Fibroblast of mammary gland (primary cell): ENCODE measurements at places on chromosomes 12 and 14.

DNA sequence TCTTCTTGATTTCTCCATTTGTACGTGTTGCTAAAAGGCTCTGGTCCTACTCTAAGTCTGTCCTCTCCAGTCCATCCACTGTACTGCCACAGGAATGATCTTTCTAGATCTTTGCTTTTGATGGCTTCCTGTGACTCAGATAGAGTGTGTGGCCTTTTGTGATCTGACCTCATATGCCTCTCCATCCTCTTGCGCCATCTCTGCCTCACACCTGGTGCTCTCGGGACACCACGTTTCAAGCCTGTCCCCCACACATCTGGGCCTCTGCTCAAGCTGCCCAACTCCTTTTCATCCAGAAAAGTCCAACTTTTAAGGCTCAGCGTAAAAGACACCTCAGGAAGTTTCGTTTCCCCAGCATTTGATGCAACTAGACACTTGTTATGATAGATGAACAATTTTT, 39.0 kb downstream of the DCAF4 start:
- peak; percentile 71 for DNase-seq

DNA sequence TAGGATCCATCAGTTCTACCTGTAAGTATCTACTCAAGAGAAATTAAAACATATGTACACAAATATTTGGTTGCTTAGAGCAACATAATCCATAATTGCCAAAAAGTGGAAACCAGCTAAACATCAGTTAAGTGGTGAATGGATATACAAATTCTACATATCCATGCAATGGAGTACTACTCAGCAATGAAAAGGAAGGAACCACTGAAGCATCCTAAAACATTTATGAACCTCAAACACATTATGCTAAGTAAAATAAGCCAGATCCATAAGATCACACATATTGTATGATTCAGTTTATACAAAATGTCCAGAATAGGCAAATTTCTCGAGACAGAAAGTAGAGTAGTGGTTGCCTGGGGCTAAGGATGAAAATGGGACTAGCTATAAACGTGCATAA, 8.4 kb upstream of the ARHGAP5 start:
- DNase-seq: no peak

- DNase-seq: no peak
Measured at GRCh38 chr14:57866199-57866705, 360 bp upstream of the SLC35F4 start.

- no peak for DNase-seq
Measured at GRCh38 chr12:21416511-21417121, 20.8 kb upstream of the PYROXD1 start.

- DNase-seq: peak; percentile 98
Measured at GRCh38 chr14:89000007-89000942, 175.8 kb downstream of the TTC8 start.

DNA sequence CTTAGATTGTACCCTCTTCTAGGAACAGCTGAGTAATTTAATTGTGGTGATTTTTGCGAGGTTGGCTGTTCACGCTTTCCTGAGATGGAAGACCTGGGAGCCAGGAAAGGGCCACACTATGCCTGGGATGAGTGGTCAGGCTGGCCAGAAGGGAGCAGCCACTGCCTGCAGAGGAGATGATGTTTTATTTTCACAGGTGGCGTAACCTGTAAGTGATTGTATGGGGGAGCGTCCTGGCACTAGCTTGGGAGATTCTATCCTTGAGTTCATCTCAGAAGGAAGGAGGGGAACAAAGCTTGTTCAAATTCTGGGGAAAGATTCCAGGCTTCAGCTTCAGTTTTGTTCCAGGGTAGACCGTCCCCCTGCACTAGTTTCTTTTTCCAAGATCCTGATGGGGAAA, 1.2 kb downstream of the RPH3A start:
- no peak for DNase-seq

GRCh38 chr12:41344776-41345470, 156.8 kb downstream of the PDZRN4 start:
- no peak for DNase-seq

DNA sequence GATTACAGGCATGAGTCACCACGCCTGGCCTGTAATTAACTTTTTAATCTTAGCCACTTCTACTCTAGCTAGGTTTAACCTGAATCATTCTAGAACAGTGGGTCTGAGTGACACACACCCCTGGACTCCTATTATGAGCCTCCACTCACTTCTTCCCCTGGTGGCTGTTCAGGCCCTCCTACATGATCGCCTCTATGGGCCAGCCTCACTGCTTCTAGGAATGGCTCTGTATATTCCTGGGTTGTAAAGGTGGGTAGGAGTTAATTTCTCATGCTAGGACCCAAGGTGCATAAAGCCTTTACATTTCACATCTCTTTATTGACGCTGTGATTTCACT, 8.0 kb upstream of the RNU6-8 start:
- DNase-seq: no peak

DNA sequence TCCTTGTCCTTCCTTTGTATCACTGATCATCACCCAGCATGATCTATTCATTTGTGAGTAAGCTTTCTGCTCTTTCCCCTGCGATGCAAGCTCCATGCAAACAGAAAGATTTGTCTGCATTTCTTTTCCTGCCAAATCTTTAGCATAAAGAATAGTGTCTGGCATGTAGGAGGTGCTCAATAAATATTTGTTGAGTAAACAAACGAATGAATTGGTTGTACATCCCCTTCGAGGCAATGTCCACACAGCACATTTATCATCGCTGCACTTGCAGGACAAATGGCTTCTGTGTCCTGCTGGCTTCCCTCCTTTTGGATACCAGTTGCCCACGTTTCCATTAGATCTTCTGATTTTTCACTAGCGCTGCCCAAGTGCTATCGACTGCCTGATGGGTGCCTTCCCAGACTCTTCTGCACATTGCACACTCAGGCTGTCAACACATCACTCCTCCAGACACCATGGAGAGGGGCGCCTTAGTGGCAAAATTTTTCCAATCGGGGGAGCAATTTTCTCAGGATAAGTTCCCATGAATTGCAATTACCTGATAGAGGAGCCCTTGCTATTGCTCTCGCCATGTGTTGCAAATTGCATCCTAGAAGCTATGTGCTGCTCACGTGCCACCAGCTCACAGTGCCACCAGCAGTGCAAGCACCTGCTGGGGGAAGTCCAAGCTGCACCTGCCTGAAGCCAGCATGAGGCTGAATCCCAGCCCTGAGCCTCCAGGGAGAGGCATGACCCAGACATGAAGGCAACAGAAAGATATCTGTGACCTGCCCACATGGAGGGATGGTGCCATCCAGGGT, 206.6 kb downstream of the KIF26A start:
- DNase-seq: no peak

DNA sequence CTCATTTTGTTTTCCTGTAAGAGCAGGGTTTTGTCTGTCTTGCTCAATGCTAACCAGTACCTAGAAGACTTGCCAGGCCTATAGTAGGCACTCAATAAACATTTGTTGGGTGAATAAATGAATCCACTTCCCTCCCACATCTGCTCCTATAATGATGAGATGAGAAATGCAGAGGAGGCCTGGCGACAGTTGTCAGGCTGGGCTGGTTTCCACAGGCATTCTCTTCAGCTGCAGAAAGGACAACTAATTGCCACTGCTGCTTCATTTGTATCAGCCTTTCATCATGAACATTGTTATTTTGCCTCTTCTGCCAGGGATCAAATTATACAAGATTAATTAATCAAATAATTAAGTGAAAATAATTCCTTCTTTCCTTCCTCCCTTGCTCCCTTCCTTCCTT, 82.0 kb upstream of the PTHLH start:
- no peak for DNase-seq

GRCh38 chr14:54427871-54428270, 13.3 kb downstream of the CNIH1 start:
- no peak for DNase-seq

DNA sequence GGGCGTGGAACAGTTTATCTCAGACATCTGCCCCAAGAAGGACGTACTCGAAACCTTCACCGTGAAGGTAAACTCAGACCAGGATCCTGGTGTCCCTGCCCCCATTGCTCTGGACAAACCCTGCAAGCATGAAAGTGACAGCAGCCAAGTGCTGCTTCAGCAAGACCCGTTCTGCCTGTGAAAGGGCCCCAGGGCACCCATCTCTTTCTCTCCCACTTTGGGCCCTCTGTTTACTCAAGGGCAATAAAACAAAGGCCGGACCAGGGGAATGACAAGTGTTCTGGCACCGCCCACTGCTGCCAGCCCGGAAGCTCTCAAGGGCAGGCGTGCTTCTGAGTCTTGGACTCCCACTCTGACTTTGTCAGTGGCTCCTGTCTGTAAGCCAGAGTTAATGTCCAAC, 35.3 kb downstream of the CD9 start:
- DNase-seq: no peak

- DNase-seq: no peak
Measured at GRCh38 chr14:94330857-94331256, 7.7 kb upstream of the SERPINA6 start.

GRCh38 chr12:89379148-89379838, 27.0 kb upstream of the DUSP6 start:
- DNase-seq: no peak

GRCh38 chr12:52600071-52600470, 1.2 kb downstream of the KRT72 start:
- DNase-seq: no peak

GRCh38 chr12:55679691-55680090, 28.0 kb downstream of the ITGA7 start:
- no peak for DNase-seq

- no peak for DNase-seq
Measured at GRCh38 chr14:76461886-76462285, 85.9 kb downstream of the ESRRB start.

DNA sequence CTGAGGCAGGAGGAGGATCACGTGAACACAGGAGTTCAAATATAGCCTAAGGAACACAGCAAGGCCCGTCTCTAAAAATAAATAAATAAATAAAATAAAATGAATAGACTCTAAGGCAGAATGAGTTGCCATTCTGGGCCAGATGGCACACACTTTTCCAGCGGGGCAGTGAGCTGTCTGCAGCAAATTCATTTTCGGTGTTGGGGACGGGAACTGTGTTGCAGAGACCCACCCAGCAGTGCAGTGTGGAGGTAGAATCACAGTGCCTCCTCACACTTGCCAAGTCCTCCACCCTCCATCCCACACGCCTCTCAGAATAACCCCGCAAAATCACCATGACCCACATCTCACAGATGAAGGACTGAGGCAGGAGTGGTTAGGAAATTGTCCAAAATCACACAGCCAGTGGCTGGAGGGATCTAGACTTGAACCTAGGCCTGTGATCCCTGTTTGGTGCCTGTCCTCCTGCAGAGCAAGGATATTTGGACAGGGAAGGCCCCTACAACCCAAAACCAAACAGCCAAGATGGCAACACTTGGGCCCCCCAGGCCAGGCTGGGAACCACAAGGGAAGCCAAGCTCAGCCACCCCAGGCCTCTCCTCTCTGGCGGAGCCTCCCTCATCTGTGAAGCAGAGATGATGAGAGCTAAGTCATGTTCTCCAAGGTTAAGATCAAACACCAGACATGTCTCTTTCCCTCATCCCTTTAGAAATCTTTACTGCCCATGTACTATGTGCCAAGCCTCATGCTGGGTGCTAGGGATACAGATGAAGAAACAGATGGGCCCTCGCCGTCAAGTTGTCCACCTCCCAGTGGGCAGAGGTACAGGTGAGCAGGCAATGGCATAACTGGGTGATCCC, 152.7 kb downstream of the DPF3 start:
- no peak for DNase-seq

GRCh38 chr12:129771238-129771637, 132.6 kb downstream of the TMEM132D start:
- DNase-seq: no peak

- peak; percentile 36 for DNase-seq
Measured at GRCh38 chr12:101040936-101041335, 169.1 kb downstream of the SLC5A8 start.

GRCh38 chr12:113075137-113075683, 18.7 kb downstream of the DTX1 start:
- no peak for DNase-seq

- no peak for DNase-seq
Measured at GRCh38 chr12:106436164-106436563, 78.6 kb downstream of the POLR3B start.

- DNase-seq: no peak
Measured at GRCh38 chr14:51844081-51844881, 16.1 kb upstream of the GNG2 start.

DNA sequence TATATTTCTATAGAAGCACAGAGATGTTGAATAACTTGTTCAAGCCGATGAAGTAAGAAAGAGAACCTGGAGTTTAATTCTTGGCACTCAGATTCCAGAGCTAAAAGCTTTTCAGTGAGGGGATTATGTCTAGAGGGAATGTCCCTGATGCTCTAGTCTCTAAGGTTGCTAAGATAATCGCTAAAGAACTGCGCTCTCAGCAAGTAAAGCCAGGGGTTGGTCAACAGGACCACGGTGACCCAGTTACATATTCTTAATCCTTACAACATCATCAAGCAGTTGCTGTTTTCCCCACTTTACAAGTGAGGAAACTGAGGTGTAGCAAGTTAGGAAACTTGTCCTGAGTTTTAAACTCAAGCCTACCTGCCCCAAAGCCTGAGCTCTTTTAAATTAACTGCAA, 110.8 kb downstream of the DAD1 start:
- no peak for DNase-seq

- no peak for DNase-seq
Measured at GRCh38 chr14:86847140-86847539, 1145.8 kb downstream of the GALC start.

DNA sequence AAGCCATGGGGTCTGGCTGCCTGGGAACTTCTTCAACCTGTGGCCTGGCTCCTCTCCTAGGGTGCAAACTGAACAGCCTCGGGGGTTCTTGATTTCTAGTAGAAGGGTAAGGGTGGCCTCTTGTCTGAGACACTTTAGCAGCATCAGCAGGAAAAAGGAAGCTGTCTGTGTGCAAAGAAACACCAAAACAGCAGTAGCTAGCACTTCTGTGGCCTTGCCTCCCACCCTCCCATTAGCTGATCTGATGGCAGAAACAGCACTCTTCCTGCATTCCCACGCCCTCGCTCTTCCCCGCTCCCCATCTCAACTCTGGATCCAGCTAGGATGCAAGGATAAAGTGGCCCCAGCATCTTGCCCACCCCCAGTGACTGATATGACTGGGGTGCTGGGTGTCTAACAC, 20.7 kb downstream of the SLC7A8 start:
- DNase-seq: no peak

- DNase-seq: no peak
Measured at GRCh38 chr12:106106061-106106566, 32.6 kb downstream of the NUAK1 start.

DNA sequence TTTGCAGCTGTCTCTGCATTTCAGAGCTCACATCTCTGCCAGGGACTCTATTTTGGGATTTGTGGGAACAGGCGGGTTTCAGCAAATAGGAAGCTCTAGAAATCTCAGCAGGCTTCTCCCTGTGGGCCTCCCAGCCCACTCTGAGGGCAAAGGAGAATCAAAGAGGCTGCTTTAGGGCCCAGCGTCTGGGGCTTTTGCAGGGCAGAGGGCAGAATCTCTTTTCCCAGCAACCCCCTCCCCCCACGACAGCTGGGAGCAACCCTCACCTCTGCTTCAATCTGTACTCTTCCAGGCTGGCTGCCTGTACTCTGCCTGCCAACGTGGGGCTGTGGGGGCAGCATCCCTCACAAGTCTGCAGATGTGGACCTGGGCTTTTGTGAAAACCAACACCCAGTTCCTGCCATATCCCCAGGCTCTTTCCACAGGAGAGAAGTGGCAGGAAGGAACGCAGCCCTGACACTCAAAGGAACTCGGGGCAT, 529.6 kb upstream of the TBX3 start:
- DNase-seq: no peak

GRCh38 chr12:87953256-87953860, 75.8 kb downstream of the C12orf50 start:
- peak; percentile 60 for DNase-seq
